NCI-H2081 (cell line): ENCODE measurements at places on chromosomes 5 and 9.

- no peak for DNase-seq
These were observed 226.1 kb upstream of the NMUR2 start for GRCh38 chr5:152631221-152631620.

DNA sequence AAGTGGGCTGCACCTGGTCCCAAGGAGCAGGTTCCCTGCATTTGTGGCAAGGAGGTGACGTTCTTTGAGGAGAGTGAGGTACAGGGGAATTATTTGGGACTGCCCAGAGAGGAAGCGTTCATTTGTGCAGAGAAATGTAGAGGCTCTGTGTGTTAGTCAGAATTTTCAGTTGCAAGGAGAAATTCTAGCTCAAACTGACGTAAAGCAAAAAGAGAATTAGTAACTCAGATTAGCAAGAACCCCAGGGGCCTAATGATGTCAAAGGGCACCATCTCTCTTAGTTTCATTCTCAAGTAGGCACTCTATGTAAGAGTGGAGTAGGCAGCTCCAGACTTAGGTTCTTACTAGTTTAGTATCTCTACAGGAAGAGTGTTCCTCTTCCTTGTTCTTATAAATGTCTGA lies 2.4 kb upstream of the TXN start:
- no peak for DNase-seq

GRCh38 chr5:87195104-87195591 lies 72.5 kb upstream of the RASA1 start:
- DNase-seq = no peak

- DNase-seq = no peak
These were observed 83.1 kb upstream of the IRX1 start for GRCh38 chr5:3512361-3513095.
